AG10803 (cell line): ENCODE measurements at places on chromosomes 12 and 14.

- DNase-seq, result no peak
Observed at GRCh38 chr12:117643971-117644370, 282.5 kb upstream of the NOS1 start.

- DNase-seq, result peak; percentile 23
Observed at GRCh38 chr12:56878010-56878339, 56.2 kb downstream of the SDR9C7 start.

DNA sequence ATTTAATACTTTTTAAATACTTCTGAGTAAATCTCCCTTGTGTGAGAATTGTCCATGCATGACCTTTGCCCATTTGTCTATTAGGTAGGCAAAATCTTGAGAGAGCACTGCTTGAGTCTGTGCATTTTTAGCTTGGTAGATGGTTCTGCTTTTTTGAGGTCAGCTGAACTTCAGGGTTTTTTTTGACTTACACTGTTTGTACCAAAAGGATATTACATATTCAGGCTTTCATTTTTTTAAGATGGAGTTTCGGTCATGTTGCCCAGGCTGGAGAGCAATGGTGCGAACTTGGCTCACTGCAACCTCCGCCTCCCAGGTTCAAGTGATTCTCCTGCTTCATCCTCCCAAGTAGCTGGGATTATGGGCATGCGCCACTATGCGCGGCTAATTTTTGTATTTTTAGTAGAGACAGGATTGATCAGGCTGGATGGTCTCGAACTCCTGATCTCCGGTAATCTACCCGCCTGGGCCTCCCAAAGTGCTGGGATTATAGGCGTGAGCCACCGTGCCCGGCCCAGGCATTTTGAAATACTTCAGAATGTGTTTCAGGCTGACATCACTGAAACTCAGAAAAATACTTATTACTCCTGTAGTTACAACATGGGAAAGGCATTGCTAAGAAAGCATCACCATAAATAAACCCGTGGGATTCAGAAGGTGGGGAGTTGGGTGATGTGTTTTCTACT lies 11.1 kb downstream of the RASSF3 start:
- DNase-seq, result peak; percentile 61

- DNase-seq, result no peak
Observed at GRCh38 chr12:52211716-52212585, 20.1 kb upstream of the KRT80 start.

DNA sequence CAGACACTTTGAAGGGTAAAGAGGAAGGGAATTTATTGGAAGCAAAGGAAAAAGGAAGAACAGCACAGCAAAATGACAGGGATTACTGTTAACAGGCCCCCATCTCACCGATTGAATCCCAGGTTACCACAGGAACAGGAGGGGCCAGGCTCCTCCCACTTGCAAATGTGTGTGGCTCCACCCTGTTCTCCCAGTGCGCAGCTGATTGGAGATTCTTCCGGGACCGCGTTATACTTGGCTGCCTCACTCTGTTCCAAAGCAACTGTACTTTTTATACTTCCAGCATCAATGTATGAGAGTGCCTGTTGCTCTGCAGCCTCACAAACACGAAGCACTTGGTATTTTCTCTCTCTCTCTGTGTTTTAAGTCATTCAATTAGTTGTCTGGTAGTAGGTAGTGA lies 273.6 kb upstream of the MDGA2 start:
- no peak for DNase-seq
